AG09319 (cell line): ENCODE measurements at places on chromosomes 11 and 22.
A peak's percentile ranks its signal among the peaks of the same experiment; 100 is the strongest.

- DNase-seq, result no peak
Measured at GRCh38 chr22:22195265-22196017, 49.1 kb upstream of the VPREB1 start.

GRCh38 chr11:35689081-35689996 lies 26.8 kb downstream of the TRIM44 start:
- DNase-seq, result no peak

GRCh38 chr11:47296045-47296444 lies 26.1 kb downstream of the MADD start:
- no peak for DNase-seq

GRCh38 chr11:69588270-69588669 lies 52.7 kb upstream of the CCND1 start:
- no peak for DNase-seq

DNA sequence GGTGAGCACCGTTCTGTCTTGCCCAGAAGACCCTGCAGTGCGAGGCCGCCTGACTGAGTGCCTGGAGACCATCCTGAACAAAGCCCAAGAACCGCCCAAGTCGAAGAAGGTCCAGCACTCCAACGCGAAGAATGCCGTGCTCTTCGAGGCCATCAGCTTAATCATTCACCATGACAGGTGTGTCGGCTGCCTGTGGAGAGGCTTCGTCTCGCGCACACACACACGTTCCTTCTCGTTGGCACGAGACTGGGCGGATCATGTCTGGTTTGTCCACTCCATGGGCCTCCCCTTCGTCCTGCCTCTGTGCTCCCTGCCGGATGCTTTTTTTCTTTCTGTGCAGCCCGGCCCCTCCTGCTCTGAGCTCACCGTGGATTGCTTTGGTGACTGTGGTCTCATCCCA lies 51.1 kb downstream of the MUC6 start:
- no peak for DNase-seq

DNA sequence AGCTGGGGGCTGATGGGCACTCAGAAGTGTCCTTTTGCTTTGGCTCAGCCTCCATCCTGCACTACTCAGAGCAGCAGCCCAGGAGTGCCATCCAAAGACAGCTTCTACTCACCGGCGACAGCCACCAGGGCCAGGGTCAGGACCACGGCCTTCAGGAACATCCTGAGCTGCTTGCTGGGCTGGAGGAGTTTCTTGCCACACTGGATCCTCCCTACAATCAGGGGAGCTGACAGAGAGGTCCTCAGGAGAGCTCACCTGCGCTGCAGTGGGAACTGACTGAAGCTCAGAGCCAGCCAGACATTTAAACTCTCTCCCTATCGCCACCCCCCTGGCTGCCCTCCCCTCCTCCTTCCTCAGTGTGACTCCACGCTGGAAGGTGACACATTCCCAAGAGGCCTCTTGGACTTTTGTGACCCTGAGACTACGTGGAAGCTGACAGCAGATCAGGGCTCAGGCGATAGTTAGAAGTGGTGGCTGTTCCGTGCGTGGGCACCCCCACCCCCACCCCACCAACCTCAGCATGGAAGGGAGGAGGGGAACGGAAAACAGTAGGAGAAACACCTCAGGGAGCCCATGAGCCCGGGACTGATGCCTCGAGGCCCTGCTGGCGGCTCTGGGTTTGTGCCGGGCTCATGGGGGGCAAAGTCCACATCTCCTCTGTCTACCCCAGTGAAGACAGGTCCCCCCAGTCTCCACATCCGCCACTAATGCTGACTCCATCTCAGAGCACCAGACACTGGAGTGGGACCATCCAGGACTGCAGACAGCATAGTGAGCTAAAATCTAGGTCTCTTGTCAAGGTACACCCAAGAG lies at the start of gene APOA4:
Gene APOA4 (minus strand): TSS at position 274 of the 813 bp plus-strand sequence. CDS start 113 bp downstream, at position 161.
- DNase-seq, result no peak

GRCh38 chr11:49432242-49432848 lies 223.9 kb upstream of the FOLH1 start:
- DNase-seq, result no peak

DNA sequence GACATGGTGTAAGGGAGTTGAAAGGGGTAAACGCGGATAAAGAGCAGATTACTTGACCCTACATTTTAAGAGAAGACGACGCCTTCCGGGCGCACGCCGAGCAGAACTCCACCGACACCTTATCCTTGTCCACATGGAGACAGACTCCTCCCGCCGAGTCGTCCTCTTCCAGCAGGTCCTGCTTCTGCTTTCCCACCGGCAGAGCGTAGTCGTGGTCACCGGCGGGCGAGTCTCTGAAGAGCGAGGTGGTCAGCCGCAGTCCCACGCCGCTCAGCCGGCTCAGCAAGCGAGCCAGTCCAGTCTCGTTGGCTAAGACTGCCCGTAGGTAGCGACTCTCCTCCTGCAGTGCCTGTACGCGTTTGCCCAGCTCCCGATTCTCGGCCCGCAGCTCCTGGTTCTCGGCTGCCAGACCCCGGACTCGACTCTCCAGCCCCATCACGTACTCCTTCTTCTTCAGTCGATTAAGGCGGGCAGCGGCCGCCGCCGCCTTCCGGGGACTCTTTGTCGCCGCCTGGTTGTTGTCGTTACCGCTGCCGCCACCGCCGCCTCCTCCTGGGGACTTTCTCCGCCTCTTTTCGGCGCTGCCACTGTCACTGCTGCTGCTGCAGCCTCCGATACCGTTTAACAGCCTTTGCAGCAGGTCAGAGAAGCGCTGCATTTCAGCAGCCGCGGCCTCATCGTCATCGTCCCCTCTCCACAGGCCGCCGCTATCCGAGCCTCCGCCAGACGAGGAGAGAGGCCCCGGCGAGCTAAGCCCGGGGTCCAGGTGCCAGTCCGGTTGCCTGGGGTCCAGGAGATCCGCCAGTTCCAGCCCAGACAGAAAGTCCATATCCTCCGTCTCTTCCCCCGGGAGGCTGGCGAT lies 945 bp downstream of the CREBZF start:
- DNase-seq, result no peak

DNA sequence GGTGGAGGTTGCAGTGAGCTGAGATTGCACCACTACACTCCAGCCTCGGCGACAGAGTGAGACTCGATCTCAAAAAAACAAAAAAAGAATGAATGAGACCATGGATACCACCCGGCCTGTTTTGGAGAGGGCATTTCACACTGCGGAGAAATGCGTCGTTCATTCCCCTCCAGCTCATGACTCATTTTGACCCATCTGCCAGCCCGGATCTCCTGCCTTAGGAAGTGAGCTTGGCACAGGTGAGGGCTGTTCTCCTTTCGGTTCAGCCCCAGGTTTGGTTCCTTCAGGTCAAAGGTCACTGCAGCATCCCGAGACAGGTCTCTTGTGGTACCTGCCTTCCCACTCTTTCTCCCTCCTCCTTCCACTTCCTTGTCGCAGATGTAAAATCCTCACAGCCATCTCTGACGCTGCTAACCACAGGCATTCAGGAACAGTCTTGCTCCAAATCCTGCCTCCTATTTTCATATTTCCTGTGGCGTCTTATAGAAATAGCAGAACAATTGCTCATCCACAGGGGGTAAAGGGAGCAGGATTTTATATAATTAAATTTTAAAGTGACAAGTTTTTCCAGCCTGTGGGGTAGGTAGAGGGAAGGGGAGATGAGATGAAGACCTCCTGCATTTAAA lies 517.9 kb downstream of the NTM start:
- peak; percentile 65 for DNase-seq

- DNase-seq, result no peak
Measured at GRCh38 chr11:130871616-130872015, 44.7 kb downstream of the SNX19 start.
